ENCODE measurements at places on chromosomes 2 and 18.

DNA sequence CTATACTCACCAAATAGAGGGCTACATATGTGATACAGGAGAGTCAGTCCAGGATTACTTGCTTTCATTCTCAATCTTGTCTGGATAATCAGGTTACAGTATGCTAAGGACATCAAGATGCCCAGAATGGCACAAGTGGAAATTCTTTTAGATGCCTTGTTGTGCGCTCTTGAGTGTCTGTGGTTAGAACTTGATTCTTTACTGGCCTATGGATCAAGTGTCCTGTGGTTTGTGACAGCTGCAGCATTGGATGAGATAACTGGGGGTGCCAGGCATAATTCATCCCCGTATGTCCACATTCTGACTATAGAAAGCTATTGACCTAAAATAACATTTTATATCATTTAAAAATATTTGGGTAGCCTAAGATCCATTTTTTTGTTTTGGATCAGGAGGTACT is 40.1 kb downstream of the CDC42EP3 start:
- DNase-seq = no peak

- no peak for DNase-seq
Observed at GRCh38 chr2:205001300-205001966, 456.2 kb downstream of the PARD3B start.

- DNase-seq = no peak
Observed at GRCh38 chr2:158557752-158558151, 101.0 kb downstream of the PKP4 start.

- peak; percentile 58 for DNase-seq
Observed at GRCh38 chr2:37343537-37344434, 644 bp upstream of the QPCT start.

GRCh38 chr2:66541646-66542045 is 106.7 kb downstream of the MEIS1 start:
- DNase-seq = no peak

GRCh38 chr2:41329040-41329439 is 718.8 kb upstream of the PKDCC start:
- DNase-seq = no peak
